ENCODE measurements at places on chromosomes 11 and 22. TPM values are rescaled to one million over a fixed set of nuclear protein-coding genes. Genes with fewer than 3 reads are reported as not detected.

CD3D gene
- total RNA-seq = 0.69 TPM

GUCD1 gene
- total RNA-seq = 126 TPM

TXNRD2 gene
- total RNA-seq = 17.7 TPM

DNA sequence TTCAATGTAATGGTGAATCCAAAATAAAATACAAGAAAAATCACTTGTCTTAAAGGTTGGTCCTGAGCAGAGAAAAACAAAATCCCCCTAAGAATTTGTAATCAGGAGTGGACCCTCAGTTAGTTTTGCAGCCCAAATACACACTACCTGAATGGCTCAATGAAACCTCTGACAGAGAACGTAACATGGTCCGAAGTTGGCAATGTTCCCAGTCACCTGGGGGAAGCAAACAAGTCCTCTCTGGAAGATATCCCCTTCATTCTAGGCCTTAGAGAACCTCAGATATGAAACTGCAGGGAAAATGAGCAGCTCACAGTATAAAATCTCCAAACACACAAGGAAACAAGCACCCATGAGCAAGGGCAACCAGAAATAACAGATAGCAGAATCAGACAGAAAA lies 58.2 kb downstream of the MORC2 start:
- no peak for DNase-seq
- no peaks in the 10 kb centered on the region for H3K36me3 ChIP-seq
- no peaks in the 10 kb centered on the region for H3K4me1 ChIP-seq
- H3K4me3 ChIP-seq = no peak overlapping the region

GRCh38 chr11:57126766-57127400 lies 54.9 kb upstream of the LRRC55 start:
- H3K4me3 ChIP-seq = no peak overlapping the region
- H3K36me3 ChIP-seq = no peaks in the 10 kb centered on the region
- no peak overlapping the region for H3K27ac ChIP-seq
- no peaks in the 10 kb centered on the region for H3K4me1 ChIP-seq

DNA sequence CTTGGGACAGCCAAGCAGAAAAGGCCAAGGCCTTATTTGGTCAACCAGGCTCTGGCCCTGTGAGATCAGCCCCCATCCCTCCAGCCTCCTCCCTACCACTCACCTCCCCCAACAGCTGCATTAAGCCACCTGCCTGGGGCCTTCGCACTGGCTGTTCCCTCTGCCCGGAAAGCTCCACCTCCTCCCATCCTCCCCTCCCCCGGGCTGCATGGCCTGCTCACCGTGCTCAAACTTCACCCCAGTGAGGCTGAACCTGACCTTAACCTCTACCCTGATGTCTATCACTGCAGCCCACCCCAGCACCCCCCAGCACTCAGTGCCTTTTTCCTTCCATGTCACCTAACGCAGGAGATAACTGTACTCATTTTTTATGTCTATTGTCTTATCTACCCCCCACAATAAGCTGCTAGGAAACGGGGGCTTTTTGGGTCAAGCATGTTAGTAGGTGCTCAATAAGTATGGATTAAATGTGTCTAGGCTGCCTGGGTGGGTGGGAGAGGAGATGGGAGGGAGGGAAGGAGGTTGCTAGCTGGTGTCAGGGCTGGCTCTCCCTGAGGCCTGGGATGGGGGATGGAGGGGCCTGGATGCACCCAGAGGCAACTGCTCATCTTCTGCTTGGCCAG lies 912 bp downstream of the PTPRCAP start:
- H3K4me3 ChIP-seq = peak overlapping the region; percentile 90
- H3K36me3 ChIP-seq = peaks cover 21% of the 10 kb centered on the region
- no peaks in the 10 kb centered on the region for H3K27me3 ChIP-seq
- peaks cover 36% of the 10 kb centered on the region for H3K4me1 ChIP-seq
- H3K27ac ChIP-seq = peak overlapping the region; percentile 99
- peak; percentile 75 for DNase-seq

DNA sequence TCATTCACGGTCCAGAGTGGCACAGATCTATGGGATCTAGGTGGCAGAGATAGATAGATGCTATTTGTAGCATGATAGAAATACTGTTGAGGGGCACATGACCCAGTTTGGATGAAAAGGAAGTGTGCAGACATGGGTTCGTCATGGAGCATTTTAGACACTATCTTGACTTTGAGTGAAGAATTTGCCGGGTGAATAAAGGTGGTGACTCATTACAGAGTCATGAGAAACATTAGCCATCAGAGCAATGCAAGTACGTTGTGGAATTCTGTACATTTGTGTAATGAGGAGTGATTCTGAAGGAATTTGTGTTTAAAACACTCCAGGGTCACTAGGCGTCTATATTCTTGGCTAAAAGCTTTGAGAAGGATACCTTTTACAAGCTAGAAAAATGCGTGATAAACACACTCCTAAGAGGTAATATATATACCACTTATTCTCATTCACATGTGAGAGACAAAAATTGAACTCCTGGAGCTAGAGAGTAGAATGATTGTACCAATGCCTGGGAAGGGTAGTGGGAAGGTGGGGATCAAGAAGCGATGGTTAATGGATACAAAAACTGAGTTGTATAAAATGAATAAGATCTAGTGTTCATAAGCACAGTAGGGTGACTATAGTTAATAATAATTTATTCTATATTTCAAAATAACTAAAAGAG lies 593.7 kb upstream of the LUZP2 start:
- H3K27ac ChIP-seq = no peak overlapping the region
- no peak overlapping the region for H3K4me3 ChIP-seq
- no peak for DNase-seq

DNA sequence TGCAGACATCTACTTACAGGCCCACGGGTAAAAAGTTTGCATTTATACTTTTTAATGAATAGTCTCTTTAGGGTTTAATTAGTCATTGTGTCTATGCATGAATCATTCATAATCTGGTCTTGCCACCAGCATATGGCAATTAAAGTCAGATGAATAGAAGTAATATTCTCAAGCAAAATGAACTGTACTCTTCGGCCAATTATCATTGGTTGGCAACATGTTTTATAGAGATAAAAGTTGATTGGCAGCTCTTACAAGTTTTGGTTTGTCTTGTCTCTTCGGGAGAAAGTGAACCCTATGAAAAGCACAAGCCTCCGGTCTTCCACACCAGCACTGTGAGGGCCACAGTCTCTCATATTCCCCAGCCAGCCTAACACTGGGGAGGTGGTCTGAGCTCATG lies 97.8 kb downstream of the OSBP2 start:
- no peak overlapping the region for H3K27ac ChIP-seq
- H3K27me3 ChIP-seq = no peaks in the 10 kb centered on the region
- no peak overlapping the region for H3K4me3 ChIP-seq
- DNase-seq = no peak
- H3K36me3 ChIP-seq = no peaks in the 10 kb centered on the region
- no peaks in the 10 kb centered on the region for H3K4me1 ChIP-seq

DNA sequence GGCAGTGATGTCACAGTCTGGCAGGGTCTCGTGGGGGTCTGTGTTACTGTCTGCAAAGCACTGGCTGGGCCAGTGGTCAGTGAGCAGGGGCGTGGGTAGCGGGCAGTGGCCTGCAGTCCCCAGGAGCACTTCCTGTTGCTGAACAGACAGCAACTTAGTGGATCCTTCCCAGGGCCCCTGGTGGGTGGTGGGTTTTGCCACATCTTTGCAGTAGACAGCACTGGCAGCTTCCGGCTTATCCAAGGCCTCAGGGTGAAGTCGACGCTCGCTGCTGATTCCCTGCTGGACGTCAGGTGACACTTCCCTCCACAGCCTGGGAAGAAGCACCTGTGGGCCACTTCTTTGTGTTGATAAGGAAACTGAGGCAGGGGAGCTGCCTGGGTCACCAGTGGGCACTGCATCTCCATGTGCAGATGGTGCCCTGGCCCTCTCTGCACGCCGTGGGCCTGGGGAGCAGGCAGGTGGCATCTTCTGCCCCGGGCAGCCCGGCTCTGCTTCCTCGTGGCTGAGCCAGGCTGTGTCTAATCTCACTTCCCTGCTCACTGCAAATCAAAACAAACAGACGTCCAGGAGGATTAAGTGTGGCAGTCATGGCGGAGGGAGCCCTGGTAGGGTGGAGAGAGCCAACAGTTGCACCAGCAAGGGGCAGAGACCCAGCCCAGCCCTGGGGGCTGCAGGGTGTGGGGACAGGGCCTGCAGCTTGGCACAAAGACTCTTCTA lies 79.8 kb downstream of the KCNQ1 start:
- no peak overlapping the region for H3K4me3 ChIP-seq
- no peak for DNase-seq
- no peak overlapping the region for H3K27ac ChIP-seq
- peaks cover 10% of the 10 kb centered on the region for H3K4me1 ChIP-seq
- H3K36me3 ChIP-seq = no peaks in the 10 kb centered on the region
- no peaks in the 10 kb centered on the region for H3K27me3 ChIP-seq

DNA sequence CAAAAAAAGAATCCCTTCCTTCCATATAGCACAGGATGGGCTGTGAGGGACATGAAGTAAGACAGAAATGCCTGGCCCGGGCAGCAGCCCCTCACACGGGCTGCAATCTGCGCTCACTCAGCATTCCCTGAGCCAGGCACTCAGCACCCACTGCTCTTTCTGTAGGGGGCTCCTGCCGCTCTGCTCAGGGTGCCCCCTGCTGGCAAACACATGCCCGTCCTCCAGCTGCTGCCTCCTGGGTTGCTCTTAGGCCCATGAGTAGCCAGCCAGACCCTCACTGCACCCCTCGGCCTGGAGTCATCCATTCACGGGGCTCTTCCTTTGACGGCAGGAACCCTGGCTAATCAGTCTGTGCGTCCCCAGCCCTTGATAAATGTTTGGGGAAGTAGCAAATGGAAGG lies 6.9 kb downstream of the MCAT start:
- no peaks in the 10 kb centered on the region for H3K27me3 ChIP-seq
- H3K4me1 ChIP-seq = no peaks in the 10 kb centered on the region
- H3K27ac ChIP-seq = no peak overlapping the region
- peaks cover 25% of the 10 kb centered on the region for H3K36me3 ChIP-seq
- H3K4me3 ChIP-seq = no peak overlapping the region

DNA sequence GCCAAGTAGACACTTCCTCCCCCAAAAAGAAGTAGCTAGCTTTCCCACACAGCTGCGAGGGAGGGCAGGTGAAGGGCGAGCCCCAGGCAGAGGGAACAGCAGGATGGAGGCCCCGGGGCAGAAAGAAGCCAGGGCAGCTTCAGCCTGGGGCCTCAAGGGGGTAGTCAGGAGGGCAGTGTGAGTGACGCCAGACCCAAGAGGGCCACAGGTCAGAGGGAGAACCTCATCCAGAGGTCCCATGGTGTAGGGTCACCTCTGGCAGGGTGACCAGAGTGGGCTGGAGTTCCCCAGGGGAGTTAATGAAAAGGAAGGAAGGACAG lies 9.2 kb downstream of the PRR5 start:
- H3K4me3 ChIP-seq = no peak overlapping the region
- no peak for DNase-seq
- no peaks in the 10 kb centered on the region for H3K36me3 ChIP-seq
- no peak overlapping the region for H3K27ac ChIP-seq

DNA sequence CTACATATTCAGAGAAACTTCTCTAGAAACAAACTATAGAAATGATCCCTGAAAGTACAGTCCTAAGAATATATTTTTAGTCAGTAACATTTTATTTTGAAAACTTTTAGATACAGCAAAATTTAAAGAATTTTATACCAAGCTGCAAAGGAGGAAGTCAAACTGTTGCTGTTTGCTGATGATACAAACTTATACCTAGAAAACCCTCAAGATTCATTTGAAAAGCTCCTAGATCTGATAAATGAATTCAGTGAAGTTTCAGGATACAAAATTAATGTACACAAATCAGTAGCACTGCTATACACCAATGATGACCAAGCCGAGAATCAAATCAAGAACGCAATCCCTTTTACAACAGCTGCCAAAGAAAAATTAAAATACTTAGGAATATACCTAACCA lies 10.1 kb downstream of the ZBTB44 start:
- no peak for DNase-seq
- no peak overlapping the region for H3K27ac ChIP-seq
- no peaks in the 10 kb centered on the region for H3K27me3 ChIP-seq
- H3K36me3 ChIP-seq = no peaks in the 10 kb centered on the region

- peaks cover 6% of the 10 kb centered on the region for H3K27me3 ChIP-seq
- no peak overlapping the region for H3K4me3 ChIP-seq
These were observed 34.9 kb downstream of the PRDM11 start for GRCh38 chr11:45181193-45181888.

DNA sequence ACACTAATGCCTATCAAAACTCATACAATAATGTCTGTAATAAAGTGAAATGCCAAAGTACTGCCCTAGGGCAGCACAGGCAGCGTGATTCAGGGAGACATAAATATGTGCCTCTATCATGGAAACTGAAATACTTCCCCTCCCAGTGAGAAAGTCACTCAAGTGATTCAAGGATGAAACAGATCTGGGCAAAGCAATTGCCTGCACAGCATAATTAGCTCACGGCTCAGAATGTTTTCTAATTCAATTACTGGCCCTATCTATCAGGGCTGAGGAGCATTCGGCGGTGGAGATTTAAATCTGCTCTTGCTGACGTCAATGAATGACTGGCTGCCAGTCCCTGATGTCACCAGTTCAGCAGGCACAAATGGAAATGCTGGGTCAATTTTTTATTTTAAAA lies 27.7 kb upstream of the PPP2R1B start:
- H3K36me3 ChIP-seq = peaks cover 2% of the 10 kb centered on the region
- no peak overlapping the region for H3K27ac ChIP-seq
- DNase-seq = no peak

- no peaks in the 10 kb centered on the region for H3K36me3 ChIP-seq
- no peak for DNase-seq
- H3K4me3 ChIP-seq = no peak overlapping the region
These were observed 4.2 kb upstream of the FAM118A start for GRCh38 chr22:45305456-45306075.

DNA sequence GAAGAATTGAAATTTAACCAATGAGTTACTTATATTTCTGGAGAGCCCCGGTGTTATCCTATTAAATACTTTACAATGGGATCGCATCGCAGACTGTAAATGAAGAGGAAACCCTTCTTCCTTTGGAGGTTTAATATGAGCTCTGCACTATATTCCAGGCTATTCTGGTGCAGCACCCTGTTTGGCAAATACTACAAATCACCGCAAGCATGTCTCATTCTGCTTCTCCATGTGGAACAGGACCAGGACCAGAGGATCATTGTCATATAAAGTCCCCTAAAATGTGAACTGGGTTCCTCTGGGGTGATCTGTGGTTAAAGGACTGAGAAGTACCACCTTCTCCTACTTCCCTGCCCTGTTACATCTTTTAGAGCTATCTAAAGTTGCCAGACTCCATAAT lies 703.7 kb downstream of the DLG2 start:
- no peaks in the 10 kb centered on the region for H3K27me3 ChIP-seq
- H3K27ac ChIP-seq = no peak overlapping the region
- H3K4me3 ChIP-seq = no peak overlapping the region
- DNase-seq = no peak

- H3K4me3 ChIP-seq = no peak overlapping the region
- H3K27me3 ChIP-seq = no peaks in the 10 kb centered on the region
- H3K4me1 ChIP-seq = no peaks in the 10 kb centered on the region
- H3K36me3 ChIP-seq = peaks cover 41% of the 10 kb centered on the region
- no peak for DNase-seq
- no peak overlapping the region for H3K27ac ChIP-seq
These were observed 14.6 kb downstream of the GTPBP1 start for GRCh38 chr22:38720350-38720749.

GRCh38 chr11:72072348-72072747 lies 8.0 kb downstream of the NUMA1 start:
- no peaks in the 10 kb centered on the region for H3K36me3 ChIP-seq
- no peak overlapping the region for H3K4me3 ChIP-seq
- no peaks in the 10 kb centered on the region for H3K27me3 ChIP-seq
- H3K4me1 ChIP-seq = peaks cover 27% of the 10 kb centered on the region
- H3K27ac ChIP-seq = no peak overlapping the region

GRCh38 chr22:34038801-34039555 lies 118.7 kb upstream of the LARGE1 start:
- DNase-seq = no peak
- H3K27ac ChIP-seq = no peak overlapping the region
- no peaks in the 10 kb centered on the region for H3K36me3 ChIP-seq
- no peak overlapping the region for H3K4me3 ChIP-seq
